ENCODE measurements at places on chromosomes 1 and 21.

DNA sequence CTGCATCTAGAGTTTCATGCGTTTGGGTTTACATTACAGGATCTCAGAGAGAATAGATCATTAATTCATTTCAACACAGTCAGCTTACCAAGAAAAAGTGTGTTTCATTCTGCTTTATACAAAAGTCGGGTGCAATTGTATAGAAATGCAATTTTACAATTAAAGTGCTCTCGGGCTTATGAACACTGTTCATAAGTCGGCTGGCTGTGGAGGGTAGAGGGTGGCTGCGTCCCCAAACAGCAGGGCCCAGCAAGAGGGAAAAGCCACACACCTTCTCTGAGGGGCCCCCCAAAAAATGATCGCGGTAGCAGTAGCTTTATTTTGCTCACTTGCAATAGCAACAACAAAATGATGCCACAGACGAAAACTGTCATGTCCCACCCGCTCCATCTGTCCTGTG lies 13.8 kb upstream of the ZBTB18 start:
- DNase-seq = no peak

- no peak for DNase-seq
Measured at GRCh38 chr1:64302971-64303370, 99.5 kb downstream of the UBE2U start.

- no peak for DNase-seq
Measured at GRCh38 chr1:22562584-22563583, at the start of gene EPHA8. Gene EPHA8, plus strand, starts transcription at chr1:22563489. Its CDS starts 147 bp downstream, at chr1:22563636.

- no peak for DNase-seq
Measured at GRCh38 chr1:238660849-238661248, 725.5 kb upstream of the CHRM3 start.

DNA sequence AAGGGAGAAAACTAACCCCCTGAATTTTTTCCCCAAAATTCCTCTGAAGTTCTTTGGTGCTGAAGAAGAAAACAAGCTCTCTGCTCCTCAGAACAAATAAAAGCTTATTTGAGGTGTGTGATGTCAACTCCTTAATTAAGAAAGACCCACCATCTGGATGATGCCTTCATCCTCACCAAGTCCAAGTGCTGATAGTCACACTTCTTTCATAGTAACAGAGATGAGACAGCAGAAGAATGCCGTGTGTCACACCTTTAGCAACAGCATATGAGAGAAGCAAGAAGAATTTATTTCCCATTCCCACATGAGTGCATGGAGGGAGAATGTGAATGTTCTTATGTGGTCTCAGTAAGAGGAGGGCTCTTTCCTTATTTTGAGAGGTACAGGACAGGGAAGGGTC lies 91.2 kb downstream of the TGFB2 start:
- no peak for DNase-seq

GRCh38 chr1:44144962-44145756 lies 3.7 kb upstream of the KLF18 start:
- DNase-seq = no peak

DNA sequence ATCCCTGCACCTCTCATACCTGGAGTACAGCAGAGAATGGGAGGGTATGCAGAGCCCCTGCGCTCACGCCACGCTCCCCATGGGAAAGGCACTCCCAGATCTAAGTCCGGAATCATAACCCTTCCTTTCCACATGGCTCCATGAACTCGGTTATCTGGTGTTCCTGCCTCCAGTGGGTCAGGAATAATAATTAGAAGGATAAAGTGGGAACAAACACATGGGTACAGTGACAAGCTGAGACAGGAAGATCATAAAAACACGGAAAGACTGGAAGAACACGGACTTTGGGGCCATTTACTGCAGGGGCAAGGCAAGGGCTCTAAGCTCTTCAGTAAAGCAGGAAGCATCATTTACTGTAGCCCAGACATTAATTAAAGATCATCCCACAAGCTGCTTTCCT lies 48.6 kb downstream of the FOXO6 start:
- DNase-seq = no peak

Measured in stimulated activated CD8-positive, alpha-beta memory T cell treated with anti-CD3 and anti-CD28 coated beads, Interleukin-12 subunit alpha, Interleukin-12 subunit beta, amount 100 ng/mL, for 4 hours (primary cell).